SIG-M5 (cell line): ENCODE measurements at places on chromosomes 4 and X.

DNA sequence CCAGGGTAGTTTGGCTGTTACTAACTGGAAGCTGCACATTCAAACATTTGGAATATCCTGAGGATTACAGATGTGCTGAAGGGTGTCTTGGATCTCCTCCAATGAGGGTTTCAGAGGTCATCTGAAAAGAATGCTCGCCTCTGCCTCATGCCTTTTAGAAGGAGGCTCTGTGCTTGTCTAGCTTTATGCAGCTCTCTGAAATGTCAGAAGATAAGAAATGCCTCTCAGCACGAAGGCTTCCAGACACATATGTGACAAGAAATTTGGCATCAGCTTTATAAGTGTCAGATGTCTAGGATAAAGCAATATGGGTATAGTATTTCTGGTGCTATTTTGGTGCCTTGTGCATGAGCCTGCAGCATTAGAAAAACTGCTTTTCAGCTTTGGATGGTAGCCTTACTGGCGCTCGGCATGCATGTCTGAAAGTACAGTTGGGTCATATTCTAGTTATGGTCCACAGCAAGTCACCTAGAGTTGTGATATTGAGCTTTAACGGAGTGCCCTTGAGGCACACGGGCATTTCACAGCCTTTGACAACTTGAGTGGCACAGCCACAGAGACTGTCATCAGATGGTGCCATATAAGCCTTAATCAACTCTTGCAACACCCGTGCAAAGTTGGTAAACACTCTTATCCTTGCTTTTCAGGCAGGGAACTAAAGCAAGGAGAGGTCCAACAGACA lies 70.8 kb upstream of the PGRMC2 start:
- DNase-seq = no peak

- DNase-seq = no peak
Measured at GRCh38 chr4:55405073-55405472, 9.3 kb downstream of the TMEM165 start.

DNA sequence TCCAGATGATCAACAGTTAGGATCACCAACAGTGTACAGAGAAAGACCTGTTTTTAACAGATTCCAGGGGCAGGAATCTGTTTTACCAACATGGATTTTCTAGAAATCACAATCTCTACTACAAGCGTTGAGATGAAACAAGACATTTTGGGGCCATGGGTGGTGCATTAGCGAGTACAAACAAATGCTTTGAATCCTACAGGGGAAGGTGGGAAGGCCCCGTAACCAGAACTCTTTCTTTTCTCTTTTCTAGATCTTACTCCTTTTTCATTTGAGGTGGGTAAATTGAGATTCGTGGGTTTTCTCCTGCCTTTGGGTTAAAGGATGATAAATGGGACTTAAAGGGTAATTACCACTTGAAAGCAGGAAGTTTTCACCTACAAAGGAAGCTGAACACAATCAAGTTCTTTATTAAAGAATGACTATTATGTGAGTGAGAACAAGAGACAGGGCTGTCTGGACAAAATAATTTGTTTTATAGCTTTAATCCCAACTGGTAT lies 189.9 kb upstream of the ANXA3 start:
- DNase-seq = no peak

GRCh38 chr4:38670109-38670901 lies 6.3 kb downstream of the KLF3 start:
- no peak for DNase-seq

DNA sequence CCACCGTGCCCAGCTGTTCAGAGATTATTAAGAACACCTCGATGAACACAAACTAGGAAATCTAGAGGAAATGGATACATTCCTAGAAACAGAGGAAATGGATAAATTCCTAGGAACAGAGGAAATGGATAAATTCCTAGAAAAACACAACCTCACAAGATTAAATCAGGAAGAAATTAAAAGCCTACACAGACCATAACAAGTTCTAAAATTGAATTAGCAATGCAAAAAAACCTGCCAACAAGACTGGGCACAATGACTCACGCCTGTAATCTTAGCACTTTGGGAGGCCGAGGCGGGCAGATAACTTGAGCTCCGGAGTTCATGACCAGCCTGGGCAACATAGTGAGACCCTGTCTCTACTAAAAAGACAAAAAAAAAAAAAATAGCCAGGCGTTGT lies 13.1 kb upstream of the IDS start:
- no peak for DNase-seq

DNA sequence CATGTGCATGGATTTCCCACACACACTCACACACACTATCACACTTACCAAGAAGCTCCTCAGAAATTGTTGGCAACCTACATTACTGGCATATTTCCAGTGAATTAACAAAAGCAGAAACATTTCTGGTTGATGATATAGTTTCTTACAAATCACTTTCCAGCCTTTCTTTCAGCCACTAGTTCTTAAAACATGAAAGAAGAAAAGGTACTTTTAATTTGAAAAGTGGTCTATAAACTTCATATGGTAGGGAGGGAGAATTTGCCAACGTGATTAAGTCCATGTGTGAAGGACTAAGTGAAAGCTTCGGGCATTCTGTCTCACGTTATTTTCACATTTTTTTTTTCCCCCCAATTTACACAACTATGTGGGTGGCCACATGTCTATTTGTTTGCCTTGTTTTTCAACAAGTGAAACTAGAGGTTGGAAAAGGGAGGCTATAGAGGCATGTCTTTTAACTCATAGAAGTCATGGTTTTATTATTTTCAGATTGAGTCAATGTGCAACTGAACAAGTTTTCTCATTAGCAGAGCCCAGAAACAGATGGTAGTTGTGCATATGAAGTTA lies 832.1 kb upstream of the INTU start:
- no peak for DNase-seq

DNA sequence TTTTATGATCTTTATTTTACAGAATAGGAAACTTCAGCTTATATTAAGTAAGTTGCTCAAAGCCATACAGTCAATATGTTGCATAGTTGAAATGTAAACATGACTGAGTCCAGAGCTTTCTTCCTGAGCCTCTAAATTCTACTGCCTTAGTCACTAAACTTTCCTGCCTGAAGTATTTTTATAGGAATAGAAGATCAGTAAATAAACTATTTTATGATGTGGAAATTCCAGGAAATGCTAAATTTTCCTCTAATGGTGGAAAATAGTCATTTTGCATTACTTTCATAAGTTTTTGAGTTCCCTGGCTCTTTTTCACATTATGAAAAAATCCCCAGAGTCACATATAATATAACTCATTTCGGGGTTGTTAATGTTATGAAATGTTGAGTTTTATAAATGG lies 182.8 kb downstream of the BANK1 start:
- DNase-seq = no peak

GRCh38 chrX:110758781-110759422 lies 36.7 kb downstream of the CHRDL1 start:
- no peak for DNase-seq

DNA sequence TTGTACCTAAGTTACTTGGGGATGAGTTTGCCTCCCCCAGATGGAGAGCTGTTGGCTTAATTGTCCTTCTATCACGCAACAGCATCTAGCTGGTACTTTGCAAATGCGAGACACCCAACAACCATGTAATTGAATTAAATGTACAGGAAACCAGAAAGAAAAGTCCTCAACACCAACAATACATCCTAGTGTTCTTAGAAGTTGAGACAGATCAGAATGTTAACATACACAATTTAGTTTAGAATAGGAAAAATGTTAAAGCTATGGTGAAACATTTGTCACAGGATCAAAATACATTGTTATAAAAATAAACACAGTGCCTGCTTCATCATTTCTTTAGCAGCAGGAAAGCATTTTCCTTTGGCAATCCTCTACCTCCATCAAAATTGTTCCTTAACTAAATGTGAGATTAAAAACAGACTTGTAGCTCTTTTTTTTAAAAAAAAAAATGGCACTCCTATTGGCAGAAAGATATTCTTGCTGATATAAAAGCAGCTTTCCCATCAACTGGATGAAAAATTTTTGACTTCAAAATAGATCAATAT lies 163.1 kb upstream of the MID1 start:
- no peak for DNase-seq

DNA sequence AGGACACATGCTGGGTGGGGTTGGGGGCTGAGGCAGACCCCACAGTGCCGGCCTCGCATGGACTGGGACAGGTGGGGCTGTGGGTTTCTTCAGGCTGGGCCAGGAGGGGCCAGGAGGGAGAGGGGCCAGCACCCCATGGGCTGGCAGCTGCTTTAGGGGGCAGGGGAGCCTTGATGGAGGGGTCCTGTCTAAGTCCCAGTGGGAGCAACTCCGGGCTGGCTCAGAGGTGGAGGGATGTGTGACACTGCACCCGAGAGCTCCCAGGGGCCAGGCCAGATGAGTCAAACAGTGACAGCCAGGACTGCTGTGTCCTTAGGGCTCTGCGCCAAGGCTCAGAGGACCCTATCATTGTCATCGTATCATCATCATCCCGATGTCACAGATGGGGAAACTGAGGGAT lies 4.4 kb upstream of the ABLIM2 start:
- no peak for DNase-seq

GRCh38 chrX:132004728-132005127 lies 18.4 kb upstream of the STK26 start:
- DNase-seq = no peak

DNA sequence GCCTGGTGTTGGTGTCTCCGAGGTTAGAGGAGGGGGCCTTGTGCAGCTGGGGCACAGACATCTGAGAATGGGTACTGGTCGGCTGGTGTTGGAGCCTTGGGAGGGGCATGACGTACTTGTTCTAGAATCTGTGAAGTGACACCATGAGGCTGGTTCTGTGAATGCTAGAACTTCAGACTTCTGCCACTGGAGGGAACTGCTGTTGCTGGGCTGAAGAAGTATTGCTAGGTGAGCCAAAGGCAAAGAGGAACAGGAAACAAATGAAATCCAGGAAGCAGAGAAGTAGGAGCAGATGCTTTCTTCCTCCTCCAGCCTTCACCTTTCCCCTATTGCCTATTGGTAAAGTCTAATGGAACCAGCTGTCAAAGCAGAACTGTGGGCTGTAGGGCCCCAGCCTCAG lies 120.9 kb upstream of the DDIT4L start:
- no peak for DNase-seq

GRCh38 chrX:118552121-118552900 lies 56.7 kb downstream of the DOCK11 start:
- no peak for DNase-seq

DNA sequence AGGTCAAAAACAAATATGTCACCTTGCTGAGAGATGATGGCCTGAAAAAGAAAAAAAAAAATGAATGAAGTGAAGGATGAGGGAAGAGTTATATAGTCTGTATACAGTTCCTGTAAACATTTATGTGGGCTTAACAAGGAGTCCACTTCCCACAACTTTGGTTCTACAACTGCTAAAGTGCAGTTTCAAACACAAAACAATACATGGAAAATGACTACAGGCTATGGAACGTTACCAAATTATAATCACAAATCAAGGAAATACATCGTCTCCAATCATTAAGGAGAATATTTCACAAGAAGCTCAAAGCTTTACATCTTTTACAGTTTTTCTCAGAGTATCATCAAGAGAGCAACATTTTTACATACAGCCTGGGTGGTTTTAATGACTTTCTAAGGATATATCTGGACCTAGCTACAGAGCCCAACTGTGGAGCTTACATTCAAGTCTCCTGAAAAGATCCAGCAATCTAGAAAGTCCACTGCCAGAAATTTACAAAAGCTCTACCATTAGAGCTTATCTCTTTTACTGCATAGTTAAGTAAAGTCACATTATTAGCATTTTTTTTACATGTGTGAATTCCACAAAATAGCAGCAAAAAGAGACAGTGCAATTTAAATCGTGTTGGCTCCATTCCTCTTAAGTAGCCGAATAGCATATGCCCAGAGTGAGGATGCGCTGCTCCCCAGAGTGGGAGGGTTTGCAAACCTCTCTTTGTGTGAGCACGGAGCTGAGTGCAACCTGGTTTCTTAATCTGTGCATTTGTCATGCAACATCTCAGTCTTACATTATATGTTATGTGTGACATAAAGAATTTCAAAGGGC lies 128.3 kb downstream of the MANBA start:
- DNase-seq = no peak

GRCh38 chrX:133495464-133496391 lies 80.4 kb upstream of the GPC4 start:
- DNase-seq = no peak

- no peak for DNase-seq
Measured at GRCh38 chr4:139014371-139015268, 961 bp upstream of the NOCT start.

- DNase-seq = no peak
Measured at GRCh38 chrX:44039556-44039955, 66.4 kb upstream of the NDP start.

- DNase-seq = no peak
Measured at GRCh38 chr4:88366460-88366859, 12.2 kb upstream of the HERC6 start.

DNA sequence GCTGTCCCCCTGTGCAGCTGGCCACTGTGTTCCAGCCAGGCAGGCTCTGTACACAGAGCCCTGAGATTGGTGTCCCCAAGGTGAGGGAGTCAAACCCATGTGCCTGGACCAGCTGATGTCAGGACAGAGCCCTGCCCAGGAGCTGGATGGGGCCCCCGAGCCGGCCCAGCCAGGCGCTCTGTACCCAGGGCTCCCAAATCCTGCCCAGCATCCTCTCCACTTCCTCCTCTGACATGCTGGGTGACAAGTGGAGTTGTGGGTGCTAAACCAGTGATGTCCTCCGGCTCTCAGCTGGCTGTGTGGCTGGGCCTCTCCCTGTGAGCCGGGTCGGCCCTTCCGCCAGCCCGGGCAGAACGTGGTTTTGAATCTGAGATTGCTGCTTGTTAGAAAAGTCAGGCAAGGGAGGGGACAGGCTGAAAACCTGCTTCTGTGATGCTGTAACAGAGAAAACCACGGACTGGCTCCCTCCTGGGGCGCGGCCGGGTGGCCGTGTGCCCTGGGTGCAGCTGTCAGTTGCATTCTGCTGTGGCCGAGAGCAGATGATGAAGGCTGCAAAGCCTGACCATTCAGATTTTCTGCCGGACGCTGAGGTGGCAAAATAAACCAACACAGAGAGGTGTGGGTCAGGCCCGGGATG lies 7.9 kb upstream of the CPLX1 start:
- no peak for DNase-seq

DNA sequence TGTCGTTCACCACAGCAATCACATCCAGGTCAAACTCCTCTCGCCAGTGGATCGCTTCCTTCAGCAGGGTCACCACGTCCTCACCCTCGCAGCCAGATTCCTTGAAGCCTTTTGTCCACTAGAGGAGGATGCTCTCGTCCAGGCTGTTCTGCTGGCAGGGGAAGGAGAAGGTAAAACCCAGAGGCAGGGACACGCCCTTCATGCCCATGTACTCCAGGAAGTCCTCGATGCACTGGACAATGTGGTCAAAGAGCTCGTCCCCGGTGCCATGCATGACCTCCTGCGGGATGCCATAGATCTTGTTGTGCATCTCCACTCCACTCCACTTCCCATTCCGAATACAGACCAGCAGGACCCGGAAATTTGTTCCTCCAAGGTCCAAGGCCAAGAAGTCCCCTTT lies 152.4 kb downstream of the TENT5D start:
- no peak for DNase-seq

- DNase-seq = no peak
Measured at GRCh38 chr4:650461-650860, 23.6 kb downstream of the ATP5ME start.

- DNase-seq = no peak
Measured at GRCh38 chr4:16745009-16745635, 153.3 kb downstream of the LDB2 start.

GRCh38 chr4:138697851-138698250 lies 317.7 kb upstream of the NOCT start:
- DNase-seq = no peak

GRCh38 chr4:145001635-145002034 lies 96.4 kb downstream of the ANAPC10 start:
- no peak for DNase-seq

GRCh38 chr4:122285285-122285684 lies 93.5 kb upstream of the ADAD1 start:
- no peak for DNase-seq
